Astrocyte of the spinal cord (primary cell): ENCODE measurements at places on chromosomes 7 and 10.

DNA sequence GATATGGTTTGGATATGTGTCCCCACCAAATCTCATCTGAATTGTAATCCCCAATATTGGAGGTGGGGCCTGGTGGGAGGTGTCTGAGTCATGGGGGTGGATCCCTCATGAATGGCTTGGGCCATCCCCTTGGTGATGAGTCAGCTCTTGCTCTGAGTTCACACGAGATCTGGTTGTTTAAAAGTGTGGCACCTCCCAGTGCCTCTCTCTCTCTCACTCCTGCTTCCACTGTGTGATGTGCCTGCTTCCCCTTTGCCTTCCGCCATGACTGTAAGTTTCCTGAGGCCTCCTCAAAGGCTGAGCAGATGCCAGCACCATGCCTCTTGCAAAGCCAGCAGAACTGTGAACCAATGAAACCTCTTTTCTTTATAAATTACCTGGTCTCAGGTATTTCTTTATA, 4.8 kb upstream of the GCK start:
- no peak for DNase-seq

GRCh38 chr7:18497800-18498199, 2.3 kb downstream of the HDAC9 start:
- no peak for DNase-seq

GRCh38 chr7:17305387-17306171, 7.1 kb downstream of the AHR start:
- DNase-seq: no peak

GRCh38 chr7:71829515-71829914, 582.6 kb downstream of the CALN1 start:
- DNase-seq: no peak
